Ureter (tissue), 1 donor: ENCODE measurements at places on chromosomes 4 and X. TPM values are rescaled to one million over a fixed set of nuclear protein-coding genes. Genes with fewer than 3 reads are reported as not detected.

PABPC4L gene
- 2.0 TPM for total RNA-seq

DNA sequence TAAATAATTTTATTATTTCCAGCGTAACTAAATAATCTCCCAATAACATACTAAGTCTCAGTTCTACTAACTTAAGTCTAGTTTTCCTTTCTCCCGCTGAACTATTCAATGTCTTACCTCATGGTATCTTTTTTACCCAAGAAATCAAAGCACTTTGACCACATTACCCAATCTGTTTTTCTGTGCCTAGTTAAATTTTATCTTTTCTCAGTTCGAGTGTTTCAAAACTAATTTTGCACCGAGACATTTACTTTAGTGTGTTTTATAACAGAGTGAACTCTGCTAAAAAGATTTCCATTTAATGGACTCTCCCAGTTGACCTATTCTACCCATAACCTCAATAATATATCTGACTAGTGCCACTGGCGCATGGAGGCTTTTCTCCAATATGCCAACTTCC is 67.6 kb upstream of the IRF2 start:
- DNase-seq, result no peak

- DNase-seq, result no peak
Observed at GRCh38 chrX:3445806-3446490, 99.5 kb upstream of the MXRA5 start.

DNA sequence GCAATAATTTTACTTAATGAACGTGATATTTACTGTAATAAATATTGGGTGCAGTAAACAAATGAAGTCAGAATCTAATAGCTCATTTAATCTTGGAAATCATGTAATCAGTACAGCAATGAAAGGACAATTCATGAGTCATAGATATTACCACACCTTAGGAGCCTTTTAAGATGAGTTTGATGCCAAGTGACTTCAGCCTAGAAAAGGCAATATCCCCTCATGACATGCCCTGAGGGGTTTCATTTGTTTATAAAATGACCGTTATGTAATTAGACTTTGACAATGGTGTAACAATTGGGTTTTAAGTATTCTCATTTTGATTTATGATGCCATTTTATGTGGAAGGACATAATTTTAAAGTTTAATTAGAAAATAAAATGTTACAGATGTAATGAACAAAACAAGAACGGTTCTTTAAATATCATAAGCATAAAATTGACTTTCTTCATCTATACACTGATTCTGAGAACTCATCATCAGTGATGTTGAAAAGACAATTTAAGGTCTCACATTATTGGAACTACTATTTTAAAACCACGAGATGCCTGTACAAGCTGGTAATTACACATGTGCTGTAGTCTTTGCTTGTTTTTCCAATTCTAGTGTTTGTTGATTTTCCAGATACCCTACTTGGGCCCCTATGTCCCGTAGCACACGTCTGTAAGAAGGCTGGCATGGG is 5.0 kb downstream of the FGF2 start:
- DNase-seq, result no peak

DNA sequence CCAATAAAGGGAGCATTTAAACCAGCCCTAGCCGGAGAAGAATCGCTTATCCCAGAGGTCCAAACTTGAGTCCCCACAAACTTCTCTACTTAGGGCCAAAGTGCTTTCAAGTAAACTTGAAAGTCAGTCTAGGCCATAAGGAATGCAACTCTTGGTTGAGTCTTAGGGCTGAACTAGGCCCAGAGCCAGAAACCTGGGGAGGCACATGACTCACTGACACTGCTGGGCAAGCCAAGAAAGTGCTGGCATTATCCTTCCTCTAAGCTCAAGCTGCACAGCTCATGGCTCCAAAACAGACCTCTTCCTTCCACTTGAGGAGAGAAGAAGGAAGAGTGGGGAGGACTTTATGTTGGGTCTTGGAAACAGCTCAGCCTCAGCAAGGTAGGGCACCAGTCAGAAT is 1257.3 kb upstream of the DIAPH2 start:
- no peak for DNase-seq
